ENCODE measurements at places on chromosomes 7 and 10. TPM values are rescaled to one million over a fixed set of nuclear protein-coding genes. Genes with fewer than 3 reads are reported as not detected.
A peak's percentile ranks its signal among the peaks of the same experiment; 100 is the strongest.

COBL gene
- 29.2 TPM for total RNA-seq

DNA sequence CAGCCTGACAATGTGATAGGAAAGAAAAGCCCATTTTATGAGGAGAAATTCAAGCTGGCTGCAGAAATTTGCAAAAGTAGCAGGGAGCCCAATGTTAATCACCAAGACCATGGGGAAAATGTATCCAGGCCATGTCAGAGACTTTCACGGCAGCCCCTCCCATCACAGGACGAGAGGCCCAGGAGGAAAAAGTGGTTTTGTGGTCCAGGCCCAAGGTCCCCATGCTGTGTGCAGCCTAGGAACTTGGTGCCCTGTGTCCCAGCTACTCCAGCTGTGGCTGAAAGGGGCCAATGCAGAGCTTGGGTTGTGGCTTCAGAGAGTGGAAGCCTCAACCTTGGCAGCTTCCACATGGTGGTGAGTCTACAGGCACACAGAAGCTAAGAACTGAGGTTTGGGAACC lies 12.7 kb downstream of the COA1 start:
- DNase-seq: no peak

EMX2 gene
- not detected for total RNA-seq

DNA2 gene
- 5.2 TPM for total RNA-seq

- no peak for DNase-seq
These were observed 55.8 kb upstream of the RNF148 start for GRCh38 chr7:122758501-122758900.

TAS2R41 gene
- total RNA-seq: not detected

UNCX gene
- total RNA-seq: not detected

FAM25G gene
- total RNA-seq: not detected

MACROH2A2 gene
- 6.5 TPM for total RNA-seq

- DNase-seq: peak; percentile 53
These were observed 266.0 kb downstream of the MAD1L1 start for GRCh38 chr7:1966631-1967200.

CYP2W1 gene
- total RNA-seq: not detected

DNA sequence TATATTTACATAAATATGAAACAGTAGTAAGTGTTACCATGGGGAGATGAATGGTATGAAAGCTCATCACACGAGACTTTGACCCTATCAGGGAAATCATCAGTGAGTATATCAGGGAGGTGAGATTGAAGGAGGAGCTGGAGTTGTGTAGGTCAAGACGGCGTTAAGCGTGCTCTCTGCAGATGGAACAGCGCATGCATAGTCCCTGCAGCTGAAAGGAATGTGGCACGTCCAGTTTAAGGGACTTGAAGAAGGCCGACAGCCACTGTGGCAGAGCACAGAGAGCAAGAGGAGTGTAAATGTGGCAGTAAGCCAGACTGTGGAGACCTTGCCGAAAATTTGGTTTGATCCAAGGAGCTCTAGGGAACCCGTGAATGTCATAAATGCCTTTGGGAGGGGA lies 38.9 kb downstream of the POU6F2 start:
- peak; percentile 68 for DNase-seq

DNA sequence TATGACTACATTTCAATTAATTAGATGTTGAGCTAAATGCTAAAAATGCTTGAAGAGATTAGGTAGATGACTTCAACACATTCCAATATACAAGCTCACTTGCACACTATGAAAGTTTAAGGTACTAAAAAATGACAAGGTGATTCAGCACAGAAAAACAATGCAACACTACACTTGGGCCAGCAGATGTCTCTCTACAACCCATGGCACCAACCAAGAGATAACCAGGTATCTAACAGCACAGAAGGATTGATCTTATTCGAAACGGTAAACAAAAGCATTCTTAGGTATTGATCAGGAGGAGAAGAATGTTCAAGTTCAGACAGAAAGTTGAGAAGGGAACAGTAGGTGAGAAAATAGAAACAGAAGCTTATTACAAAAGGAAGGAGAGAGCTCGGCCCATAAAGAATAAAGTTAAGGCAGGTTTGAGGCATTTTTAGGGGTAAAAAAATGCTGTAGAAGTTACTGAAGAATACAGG lies 248.2 kb upstream of the KLF14 start:
- DNase-seq: no peak

AKR1C2 gene
- total RNA-seq: 22.5 TPM

DNA sequence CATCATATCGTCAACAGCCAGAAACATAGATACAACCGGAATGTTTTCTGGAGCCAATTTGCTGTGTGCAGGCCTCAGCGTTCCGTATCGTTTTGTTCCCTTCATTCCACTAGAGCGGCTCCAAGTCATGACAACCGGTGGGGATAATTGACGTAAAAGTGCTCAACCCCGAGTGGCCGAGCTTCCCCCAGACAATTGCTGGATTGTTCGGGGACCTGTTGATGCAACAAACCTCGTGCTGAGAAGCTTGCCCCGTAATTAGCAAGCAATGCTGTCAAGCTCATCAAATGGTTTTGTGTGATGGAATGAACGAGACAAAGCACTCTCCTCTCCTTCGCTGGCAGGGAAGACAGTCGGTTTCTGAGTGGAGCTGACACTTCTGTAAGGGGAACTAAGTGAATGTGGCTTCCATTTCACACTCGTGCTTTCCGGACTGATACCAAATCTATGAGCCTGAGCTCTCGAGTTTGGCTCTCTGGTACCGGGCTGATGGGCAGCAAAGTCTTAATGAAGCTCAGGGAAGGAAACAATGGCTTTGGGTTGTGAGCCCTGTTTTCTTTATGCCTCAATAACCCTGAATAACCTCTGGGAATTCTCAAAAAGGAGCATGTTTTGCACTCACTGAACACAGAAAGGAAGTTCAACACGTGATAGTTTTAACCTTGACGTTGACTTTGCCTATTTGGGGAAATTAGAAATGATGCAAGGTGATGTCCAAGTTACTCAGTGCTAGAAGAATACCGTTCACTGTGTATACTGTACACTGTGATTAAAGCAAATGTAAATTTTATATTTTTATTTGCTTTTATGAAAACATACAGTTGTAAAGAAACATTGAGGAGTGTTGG lies 220.5 kb downstream of the BAMBI start:
- DNase-seq: no peak
